ENCODE measurements at places on chromosomes 4 and X. TPM values are rescaled to one million over a fixed set of nuclear protein-coding genes. Genes with fewer than 3 reads are reported as not detected.

Gene MAGEA8
- not detected for total RNA-seq

DNA sequence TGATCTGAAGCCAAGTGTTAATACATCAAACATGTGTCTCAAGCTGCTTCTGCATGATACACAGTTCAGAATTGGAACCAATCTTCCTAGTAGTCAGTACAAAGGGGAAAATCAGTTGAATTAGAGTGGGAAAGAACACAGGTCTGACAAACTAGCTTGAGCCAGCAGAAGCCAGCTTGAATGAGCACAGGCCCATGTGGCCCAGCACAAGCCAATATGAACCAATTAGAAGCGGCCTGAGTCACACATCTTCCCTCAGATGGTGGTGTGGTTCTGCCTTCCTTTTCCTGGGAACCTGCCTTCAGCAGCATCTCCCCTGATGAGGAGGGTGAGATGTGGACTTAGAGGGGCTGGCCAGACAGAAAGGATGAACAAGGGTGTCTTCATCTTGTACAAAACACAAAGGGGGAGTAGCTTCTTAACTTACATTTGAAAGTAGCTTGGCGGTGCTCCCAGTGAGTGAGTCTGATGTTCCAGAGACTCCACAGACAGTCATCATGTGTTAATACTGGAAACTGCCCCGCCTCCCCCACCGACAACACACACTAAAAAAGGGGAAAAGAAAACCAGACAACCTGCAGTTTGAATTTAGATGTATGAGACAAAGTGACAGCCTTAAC, 72.0 kb downstream of the FRMPD4 start:
- no peak overlapping the region for H3K4me3 ChIP-seq
- no peaks in the 10 kb centered on the region for H3K36me3 ChIP-seq
- DNase-seq = no peak
- H3K27ac ChIP-seq = no peak overlapping the region
- H3K27me3 ChIP-seq = no peaks in the 10 kb centered on the region

DNA sequence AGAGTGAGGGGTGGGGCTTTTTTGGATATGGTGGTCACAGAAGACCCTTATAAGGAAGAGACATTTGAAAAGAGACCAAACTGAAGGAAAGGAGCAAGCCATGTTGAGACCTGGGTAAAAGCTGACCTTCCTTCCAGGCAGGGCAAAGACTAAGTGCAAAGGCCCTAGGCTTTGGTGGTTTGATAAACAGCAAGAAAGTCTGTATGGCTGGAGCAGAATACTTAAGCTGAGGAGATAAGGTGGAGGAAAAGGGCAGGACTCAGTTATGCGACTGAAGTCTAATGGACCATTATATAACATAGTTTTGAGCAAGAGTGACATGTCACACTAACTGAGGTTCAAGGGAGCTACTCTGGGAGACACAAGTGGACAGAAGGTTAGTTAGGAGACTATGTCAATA, 20.0 kb downstream of the SH3RF1 start:
- no peak overlapping the region for H3K4me3 ChIP-seq
- H3K4me1 ChIP-seq = peaks cover 58% of the 10 kb centered on the region
- no peak overlapping the region for H3K27ac ChIP-seq
- DNase-seq = no peak

- H3K36me3 ChIP-seq = no peaks in the 10 kb centered on the region
- H3K4me1 ChIP-seq = no peaks in the 10 kb centered on the region
- no peak overlapping the region for H3K27ac ChIP-seq
- no peak overlapping the region for H3K4me3 ChIP-seq
Measured at GRCh38 chr4:14361084-14361483, 641.2 kb upstream of the CPEB2 start.

GRCh38 chr4:12697970-12698369, 786.2 kb downstream of the RAB28 start:
- DNase-seq = no peak
- no peak overlapping the region for H3K4me3 ChIP-seq
- H3K27ac ChIP-seq = no peak overlapping the region
- H3K27me3 ChIP-seq = no peaks in the 10 kb centered on the region
- no peaks in the 10 kb centered on the region for H3K36me3 ChIP-seq
- H3K4me1 ChIP-seq = no peaks in the 10 kb centered on the region

GRCh38 chrX:150968862-150969720, 14.0 kb upstream of the HMGB3 start:
- no peak for DNase-seq
- no peaks in the 10 kb centered on the region for H3K4me1 ChIP-seq
- H3K27me3 ChIP-seq = no peaks in the 10 kb centered on the region
- no peak overlapping the region for H3K27ac ChIP-seq

GRCh38 chr4:48234575-48234974, 35.1 kb downstream of the TEC start:
- H3K36me3 ChIP-seq = no peaks in the 10 kb centered on the region
- DNase-seq = no peak
- H3K27ac ChIP-seq = no peak overlapping the region
- no peak overlapping the region for H3K4me3 ChIP-seq
- no peaks in the 10 kb centered on the region for H3K4me1 ChIP-seq

- no peak for DNase-seq
- no peaks in the 10 kb centered on the region for H3K27me3 ChIP-seq
- H3K36me3 ChIP-seq = no peaks in the 10 kb centered on the region
- H3K4me1 ChIP-seq = no peaks in the 10 kb centered on the region
Measured at GRCh38 chr4:75895744-75896314, 6.4 kb downstream of the PPEF2 start.

- no peaks in the 10 kb centered on the region for H3K27me3 ChIP-seq
- DNase-seq = no peak
- H3K36me3 ChIP-seq = peaks cover 31% of the 10 kb centered on the region
- no peak overlapping the region for H3K4me3 ChIP-seq
- peaks cover 27% of the 10 kb centered on the region for H3K4me1 ChIP-seq
- H3K27ac ChIP-seq = peak overlapping the region; percentile 49
Measured at GRCh38 chr4:2837904-2838496, 5.6 kb upstream of the ADD1 start.

DNA sequence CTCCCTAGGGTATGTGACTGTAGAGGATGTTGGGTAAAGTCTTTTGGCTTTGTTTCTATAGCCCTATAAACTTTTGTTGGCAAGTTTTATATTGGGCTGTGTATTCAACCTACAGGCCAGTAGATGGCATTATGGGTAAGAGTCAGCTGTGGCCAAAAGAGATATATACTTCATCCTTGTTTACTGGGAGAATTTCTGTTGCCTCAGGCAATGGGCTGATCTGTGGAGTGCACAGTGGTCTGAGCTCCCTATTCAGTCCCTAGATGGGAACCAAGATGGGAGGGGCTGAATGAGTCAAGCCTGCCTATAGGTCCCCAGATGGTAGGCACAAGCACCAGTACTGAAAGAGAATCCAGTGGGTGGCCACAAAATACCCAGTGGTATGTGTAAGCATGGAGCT, 580.6 kb downstream of the EPHA5 start:
- no peak overlapping the region for H3K4me3 ChIP-seq
- H3K4me1 ChIP-seq = no peaks in the 10 kb centered on the region
- H3K27ac ChIP-seq = no peak overlapping the region
- no peak for DNase-seq

- no peaks in the 10 kb centered on the region for H3K36me3 ChIP-seq
- H3K27ac ChIP-seq = no peak overlapping the region
Measured at GRCh38 chrX:96989830-96990571, 106.3 kb downstream of the RPA4 start.

Measured in esophagus muscularis mucosa (tissue), 4 donors.